ENCODE measurements at places on chromosomes 3 and 15.

GRCh38 chr3:131972091-131972490 lies 62.7 kb downstream of the CPNE4 start:
- no peak for DNase-seq

GRCh38 chr3:65915477-65915876 lies 123.2 kb downstream of the MAGI1 start:
- DNase-seq: no peak

DNA sequence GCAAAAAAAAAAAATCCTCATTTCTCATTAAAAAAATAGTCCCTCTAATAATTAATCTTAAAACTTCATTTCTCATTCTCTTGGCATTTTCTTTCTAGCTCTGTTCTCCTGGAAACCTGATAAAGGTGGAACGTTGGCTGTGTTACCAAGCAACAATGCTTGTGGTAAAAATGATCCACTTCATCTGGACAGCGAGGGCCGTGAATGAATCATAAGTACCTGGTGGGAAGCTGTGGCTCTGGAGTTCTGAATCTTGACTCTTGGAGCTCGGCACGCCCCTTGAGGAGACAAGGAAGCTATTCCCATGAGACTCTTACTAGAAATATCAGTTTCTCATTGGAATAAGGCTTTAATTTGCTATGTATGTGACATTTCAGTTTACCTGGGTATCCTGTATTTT lies 32.5 kb downstream of the BCL2L10 start:
- DNase-seq: no peak

DNA sequence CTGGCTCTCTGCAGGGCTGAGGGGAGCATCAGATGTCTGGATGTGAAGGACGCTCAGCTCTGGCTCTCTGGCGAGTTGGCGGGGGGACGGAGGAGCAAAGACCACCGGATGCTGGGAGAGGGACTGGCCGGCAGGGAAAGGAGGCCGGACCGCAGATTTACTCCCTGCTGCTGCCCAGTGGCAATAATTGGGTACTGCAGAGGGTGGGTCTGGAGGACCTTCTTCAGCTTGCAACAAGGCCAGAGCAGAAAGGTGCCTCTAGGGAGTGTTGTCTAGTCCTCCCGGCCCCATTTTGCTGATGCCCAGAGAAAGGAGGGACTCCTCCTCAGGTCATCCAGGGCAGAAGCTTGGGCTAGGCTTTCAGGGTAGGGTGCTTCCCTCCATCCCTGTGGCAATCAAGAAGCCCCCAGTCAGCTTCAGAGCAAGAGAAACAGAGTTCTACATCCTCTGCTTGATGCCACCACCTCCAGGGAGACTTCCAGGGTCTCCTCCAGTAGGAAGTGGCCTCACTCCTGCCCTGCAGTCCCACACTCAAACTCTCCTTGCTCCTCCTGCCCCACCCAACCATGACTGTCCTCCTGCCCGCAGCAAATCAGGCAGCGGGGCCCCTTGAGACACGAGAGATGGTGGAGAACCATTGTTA lies 20.3 kb upstream of the CSPG4 start:
- DNase-seq: peak; percentile 35

GRCh38 chr3:143825513-143825912 lies 22.8 kb downstream of the SLC9A9 start:
- no peak for DNase-seq

GRCh38 chr3:81743096-81744025 lies 18.1 kb downstream of the GBE1 start:
- no peak for DNase-seq

DNA sequence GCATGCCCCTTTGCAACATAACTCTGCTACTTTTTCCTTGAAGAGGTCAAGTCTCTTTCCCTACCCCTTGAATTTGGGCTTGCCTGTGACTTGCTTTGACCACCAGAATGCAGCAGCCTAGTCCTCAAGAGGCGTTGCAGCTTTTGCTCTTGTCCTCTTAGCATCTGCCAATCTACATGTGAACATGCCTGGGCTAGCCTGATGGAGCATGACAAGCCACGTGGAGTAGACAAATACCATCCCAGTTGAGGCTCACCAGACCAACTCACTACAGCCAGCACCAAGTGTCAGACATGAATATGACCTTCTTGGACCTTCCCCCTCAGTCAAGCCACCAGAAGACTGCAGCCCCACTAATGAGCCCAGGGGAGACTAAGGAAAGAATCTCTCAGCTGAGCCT lies 32.9 kb downstream of the AMOTL2 start:
- no peak for DNase-seq

- DNase-seq: no peak
Observed at GRCh38 chr3:38644016-38644661, 5.3 kb downstream of the SCN5A start.

- DNase-seq: no peak
Observed at GRCh38 chr3:17423786-17424536, 318.5 kb downstream of the TBC1D5 start.

GRCh38 chr3:69684309-69684961 lies 54.8 kb upstream of the MITF start:
- DNase-seq: no peak

All from CD4-positive, alpha-beta T cell treated with Interferon gamma for 1 hour (primary cell).